Stimulated activated CD8-positive, alpha-beta memory T cell treated with anti-CD3 and anti-CD28 coated beads, Interleukin-2, amount 100 ng/mL, for 1 hour (primary cell): ENCODE measurements at places on chromosomes 3 and 15.

- no peak for DNase-seq
Observed at GRCh38 chr15:101439285-101439919, 50.1 kb downstream of the PCSK6 start.

- no peak for DNase-seq
Observed at GRCh38 chr3:156898296-156898880, 72.2 kb downstream of the LEKR1 start.

DNA sequence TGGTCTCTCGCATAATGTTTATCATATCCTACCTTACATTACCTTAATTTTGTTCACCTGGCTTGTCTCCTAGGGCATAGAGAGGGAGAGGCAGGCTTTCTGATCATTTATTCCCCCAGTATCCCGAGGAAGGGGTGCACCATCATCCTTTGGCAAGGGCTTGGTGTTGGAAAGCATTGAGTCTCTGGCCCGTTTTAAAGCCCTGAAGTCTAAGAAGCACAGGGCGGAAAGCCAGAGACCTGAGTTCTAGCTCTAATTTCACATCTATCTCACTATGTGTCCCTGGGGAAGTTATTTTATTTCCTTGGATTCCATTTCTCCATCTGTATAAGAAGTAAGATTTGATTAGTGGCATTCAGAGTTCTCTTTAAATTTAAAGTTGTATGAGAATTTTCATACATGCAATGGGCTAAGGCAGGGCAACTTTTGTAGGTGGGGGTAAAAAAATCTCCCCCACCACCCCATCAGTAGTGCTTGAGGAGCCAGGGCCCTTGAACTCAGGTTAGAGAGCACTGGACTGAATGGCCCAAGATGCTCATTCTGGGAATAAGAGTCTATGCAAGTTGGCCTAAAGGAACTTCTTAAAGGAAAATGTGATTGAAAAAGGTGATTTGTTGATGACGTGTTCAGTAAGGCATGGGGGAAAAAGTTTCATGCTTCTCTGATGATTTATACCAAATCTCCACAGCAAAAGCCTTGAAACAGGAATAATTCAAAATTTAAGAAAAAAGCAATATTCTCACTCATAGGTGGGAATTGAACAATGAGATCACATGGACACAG, 10.1 kb downstream of the TMC3 start:
- DNase-seq = no peak

DNA sequence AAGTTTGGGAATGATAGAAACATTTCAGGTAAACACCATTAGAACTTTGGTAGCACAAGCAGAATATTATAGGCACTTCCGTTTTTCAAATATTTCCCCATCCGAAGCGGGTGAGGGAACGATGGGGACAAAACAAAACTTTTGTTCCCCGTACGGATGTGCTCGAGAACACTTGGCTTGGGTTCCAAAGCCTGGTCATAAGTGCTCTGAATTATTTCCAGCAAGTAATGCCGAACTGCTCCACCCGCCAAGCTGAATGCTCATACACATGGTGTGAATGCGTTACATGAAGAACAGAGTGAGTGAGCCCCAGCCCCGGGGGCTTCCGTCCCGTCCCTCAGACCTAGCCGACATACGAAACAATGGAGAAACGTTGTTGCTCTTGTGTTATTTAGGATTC, 438.2 kb upstream of the ARRDC4 start:
- DNase-seq = no peak

GRCh38 chr3:135261214-135261775, 466.2 kb downstream of the EPHB1 start:
- DNase-seq = no peak

GRCh38 chr3:128786434-128787020, 60.5 kb downstream of the RAB7A start:
- no peak for DNase-seq

- DNase-seq = no peak
Observed at GRCh38 chr3:49718858-49719213, 648 bp downstream of the AMIGO3 start.

DNA sequence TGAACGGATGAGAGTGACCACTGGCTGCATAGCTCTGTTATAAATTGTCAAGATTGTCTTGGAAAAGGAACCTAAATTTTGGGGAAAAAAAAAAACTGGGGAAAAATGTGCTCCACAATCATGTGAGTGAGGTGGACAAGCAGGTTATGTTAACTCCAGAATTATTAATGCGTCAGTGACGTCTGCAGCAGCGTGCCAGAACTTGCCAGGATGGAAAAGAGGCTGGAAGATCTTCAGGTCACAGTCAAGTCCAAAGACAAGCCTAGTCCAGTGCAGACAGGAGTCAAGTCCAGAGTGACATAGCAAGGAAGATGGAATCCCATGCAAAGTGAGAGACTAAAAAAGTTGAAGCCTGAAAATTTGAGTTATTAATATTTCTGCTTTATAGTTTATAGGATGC, 140.6 kb downstream of the RYR3 start:
- no peak for DNase-seq

GRCh38 chr3:139639662-139640061, 38.1 kb downstream of the NMNAT3 start:
- no peak for DNase-seq

DNA sequence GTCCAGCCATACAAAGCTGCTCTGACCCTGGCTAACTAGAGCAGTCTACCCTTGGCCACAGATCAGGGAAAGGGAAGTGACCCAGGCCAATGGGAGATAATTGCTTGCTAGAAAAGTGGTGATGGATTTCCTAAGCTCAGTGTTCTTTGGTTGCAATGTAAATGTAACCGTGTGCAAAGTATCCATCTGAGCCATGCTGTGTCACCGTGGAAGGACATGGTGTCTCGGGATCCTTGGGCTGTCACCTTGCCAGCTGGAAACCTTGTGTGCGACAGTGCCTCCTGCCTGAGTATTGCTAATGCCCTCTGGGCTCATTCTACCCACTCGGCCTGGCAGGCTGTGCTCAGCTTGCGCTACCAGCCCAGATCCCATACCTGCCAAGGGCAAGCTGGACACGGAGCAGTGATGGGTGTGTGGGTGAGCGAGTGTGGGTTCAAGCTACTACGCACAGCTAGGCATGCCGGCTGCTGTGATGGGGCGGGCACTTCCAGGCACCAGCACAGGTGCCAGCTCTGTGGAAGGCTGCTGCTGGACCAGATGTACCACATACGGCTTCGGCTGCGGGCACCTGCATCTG, 10.7 kb upstream of the SIAH2 start:
- DNase-seq = no peak

GRCh38 chr3:7160689-7161088, 299.8 kb downstream of the GRM7 start:
- no peak for DNase-seq

- DNase-seq = no peak
Observed at GRCh38 chr3:126932188-126932931, 50.6 kb upstream of the PLXNA1 start.

DNA sequence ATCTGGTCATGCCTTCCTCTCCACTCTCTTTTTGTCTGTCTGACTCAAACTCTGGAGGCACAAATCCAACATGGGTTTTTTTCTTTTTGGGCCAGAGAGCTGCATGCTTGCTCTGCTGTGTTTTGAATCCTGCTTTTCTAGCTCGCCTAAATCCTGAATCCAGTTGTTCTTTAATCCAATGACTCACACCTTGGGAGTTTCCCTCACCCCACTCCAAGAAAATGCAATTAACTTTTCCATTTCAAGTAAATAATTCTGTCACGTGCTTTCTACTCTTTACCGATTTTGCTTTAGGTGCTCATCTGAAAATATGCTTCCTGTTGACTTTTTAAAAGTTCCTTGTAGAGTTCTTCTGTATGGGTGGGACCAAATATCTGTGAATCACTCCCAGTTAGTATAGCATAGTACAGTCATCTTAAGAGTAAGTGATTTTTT, 47.6 kb downstream of the SLMAP start:
- DNase-seq = no peak

DNA sequence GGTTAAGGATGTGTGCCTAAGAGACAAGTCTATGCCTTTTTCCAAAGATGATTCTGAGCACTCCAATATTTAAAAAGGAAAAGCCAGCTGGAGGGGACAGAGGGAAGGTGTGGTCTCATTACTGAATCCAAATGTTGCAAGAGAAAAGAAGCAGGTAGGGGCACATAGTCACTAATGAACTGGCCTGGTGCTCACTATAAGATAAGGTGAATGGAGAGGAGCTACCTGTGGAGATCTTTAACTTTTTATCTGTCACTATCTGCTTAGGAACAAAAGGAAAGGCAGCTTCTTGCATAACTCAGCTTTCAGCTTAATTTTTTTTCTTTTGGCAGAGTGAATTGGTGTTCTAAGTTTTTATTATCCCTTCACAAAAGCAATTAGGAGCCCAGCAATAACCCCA, 69.1 kb downstream of the RPN1 start:
- DNase-seq = no peak

DNA sequence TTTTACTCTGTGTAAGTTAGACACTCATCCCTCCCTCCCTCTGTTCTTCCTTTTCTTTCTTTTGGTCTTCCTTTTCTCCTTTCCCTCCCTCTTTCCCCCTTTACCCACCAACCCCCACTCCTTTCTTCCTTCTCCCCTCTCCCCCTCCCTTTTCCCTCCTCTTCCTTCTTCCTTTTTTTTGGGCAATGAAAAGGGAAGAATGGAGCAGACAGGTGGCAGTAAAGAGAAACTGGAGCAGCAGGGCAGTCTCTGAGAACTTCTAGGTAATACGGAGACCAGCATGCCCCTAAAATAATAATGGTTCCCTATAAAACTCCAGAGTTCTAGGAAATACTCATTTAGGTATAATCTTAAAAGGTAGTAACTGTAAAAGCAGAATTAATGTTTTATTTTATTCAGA, 11.4 kb upstream of the GPR171 start:
- DNase-seq = no peak

DNA sequence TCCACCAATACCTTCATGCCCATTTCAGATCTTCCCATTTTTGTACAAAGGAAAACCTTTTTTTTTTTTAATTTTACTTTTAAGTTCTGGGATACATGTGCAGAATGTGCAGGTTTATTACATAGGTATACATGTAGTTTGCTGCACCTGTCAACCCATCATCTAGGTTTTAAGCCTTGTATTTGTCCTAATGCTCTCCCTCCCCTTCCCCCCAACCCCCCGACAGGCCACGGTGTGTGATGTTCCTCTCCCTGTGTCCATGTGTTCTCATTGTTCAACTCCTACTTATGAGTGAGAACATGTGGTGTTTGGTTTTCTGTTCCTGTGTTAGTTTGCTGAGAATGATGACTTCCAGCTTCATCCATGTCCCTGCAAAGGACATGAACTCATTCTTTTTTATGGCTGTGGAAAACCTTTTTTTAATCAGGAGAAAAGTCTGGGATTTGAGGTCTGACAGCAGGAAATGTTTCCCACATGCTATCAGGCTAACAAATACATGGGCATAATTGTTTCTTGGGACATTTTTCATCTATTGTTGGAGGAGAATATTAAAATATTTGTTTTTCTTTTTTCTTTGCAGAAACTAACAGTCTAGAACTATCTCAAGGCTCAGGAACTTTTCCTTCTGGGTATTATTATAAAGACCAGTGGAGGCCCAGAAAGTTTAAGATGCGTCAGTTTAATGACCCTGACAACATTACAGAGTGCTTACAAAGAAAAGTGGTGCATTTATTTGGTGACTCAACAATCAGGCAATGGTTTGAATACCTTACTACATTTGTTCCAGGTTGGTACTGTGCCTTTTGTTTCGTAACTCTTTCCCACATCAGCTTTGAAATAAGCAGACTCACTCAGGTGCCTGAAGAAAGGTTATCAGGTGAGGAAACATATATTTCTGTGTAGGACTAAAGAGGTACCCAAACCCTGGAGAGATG, 32.8 kb upstream of the NFKBIZ start:
- no peak for DNase-seq

DNA sequence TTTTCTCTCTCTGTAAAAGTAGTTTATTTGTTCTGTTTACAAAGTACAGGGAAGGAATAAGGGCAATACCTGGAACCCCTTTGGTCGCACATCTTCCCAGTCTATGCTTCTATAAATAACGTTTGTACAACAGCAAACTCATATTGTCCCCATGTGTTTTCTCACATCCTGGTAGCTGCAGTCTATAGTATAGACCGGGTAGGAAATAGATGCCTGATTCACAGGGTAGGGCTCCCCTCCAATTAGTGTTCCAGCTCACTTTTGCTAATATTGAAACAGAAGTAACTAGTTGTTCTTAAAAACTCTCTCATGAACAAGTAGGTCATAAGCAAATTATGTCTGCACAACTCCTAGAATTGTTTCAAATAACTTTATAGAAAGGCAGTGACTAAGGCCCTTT, 17.7 kb downstream of the ATG7 start:
- no peak for DNase-seq

DNA sequence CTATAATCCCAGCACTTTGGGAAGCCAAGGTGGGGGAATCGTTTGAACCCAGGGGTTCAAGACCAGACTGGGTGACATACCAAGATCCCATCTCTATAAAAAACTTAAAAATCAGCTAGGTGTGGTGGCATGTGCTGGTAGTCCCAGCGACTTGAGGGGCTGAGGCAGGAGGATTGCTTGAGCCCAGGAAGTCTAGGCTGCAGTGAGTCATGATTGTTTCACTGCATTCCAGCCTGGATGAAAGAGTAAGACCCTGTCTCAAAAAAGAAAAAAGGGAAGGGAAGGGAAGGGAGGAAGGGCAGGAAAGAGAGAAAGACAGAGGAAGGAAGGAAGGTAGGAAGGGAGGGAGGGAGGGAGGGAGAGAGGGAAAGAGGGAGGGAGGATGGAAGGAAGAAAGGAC, 133.7 kb upstream of the LRRN1 start:
- DNase-seq = no peak

DNA sequence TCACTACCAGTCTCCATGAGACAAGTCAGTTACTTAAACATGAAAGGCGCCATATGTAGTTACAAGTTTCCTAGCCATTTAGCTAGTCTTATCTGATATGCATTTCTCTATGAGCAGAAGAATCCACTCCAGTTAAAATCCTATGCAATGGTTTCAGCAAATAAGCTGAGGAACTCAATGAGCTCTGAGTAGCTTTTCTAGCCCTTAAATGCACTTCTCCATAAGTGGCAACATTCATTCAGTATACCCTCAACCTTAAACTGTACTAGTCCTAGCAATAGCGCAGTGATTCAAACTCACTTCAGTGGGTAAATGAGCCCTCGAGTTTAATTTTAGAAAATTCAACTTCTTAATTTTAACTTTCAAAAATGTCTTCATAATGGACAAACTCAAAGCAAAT, 7.7 kb downstream of the COMMD2 start:
- DNase-seq = no peak

- DNase-seq = no peak
Observed at GRCh38 chr15:48233246-48233645, 27.1 kb downstream of the SLC12A1 start.

DNA sequence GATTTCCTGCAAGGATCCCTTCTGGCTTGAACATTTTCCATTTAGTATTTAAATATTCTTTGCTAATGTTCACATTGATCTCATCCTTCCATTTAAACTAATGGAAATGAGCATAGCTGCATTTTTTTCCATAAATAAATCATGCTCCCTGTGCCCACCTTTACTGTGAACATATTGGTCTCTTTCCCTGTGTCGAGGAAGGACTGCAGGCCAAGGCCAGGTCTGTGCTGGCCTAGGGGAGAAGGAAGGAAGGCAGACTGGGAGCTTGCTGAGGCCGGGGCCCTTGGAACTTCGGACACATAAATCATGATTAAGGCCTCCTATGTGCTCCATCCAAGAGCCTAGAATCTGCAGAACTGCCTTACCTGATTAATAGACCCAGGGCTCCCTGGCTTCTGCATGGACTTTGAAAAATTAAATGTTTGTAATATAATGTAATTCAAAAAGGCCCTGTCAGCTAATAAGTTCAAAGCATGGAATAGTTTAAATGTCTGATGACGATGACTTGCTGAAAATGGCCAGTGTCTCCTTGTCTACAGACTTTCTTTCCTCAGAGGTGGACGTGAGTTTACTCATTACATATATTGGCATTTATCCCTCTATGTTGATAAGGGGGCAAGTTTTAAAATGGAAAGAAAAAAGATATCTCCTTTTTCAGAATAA, 175.9 kb downstream of the FEZF2 start:
- no peak for DNase-seq
